ENCODE measurements at places on chromosomes 16 and 17. TPM values are rescaled to one million over a fixed set of nuclear protein-coding genes. Genes with fewer than 3 reads are reported as not detected.

GRCh38 chr16:84995663-84996062, 15.7 kb downstream of the ZDHHC7 start:
- H3K36me3 ChIP-seq: peaks cover 8% of the 10 kb centered on the region
- H3K4me3 ChIP-seq: no peak overlapping the region
- no peaks in the 10 kb centered on the region for H3K27me3 ChIP-seq

DNA sequence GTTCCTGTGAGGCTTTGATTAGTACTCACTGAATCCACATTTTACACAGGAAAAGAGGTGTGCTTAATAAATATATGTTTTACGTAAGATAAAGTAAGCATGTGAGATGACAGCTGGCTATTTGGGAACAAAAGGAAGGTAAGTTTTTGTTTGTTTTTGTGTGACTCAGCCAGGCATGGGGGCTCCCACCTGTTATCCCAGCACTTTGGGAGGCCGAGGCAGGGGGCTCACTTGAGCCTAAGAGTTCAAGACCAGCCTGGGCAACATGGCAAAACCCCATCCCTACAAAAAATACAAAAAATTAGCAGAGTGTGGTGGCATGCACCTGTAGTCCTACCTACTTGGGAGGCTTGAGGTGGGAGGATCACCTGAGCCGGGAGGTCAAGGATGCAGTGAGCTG, 17.9 kb downstream of the GPR142 start:
- no peak overlapping the region for H3K4me3 ChIP-seq
- DNase-seq: no peak

GRCh38 chr16:3195975-3196374, 8.0 kb downstream of the OR1F1 start:
- H3K27ac ChIP-seq: no peak overlapping the region
- H3K4me1 ChIP-seq: no peaks in the 10 kb centered on the region
- DNase-seq: no peak

DNA sequence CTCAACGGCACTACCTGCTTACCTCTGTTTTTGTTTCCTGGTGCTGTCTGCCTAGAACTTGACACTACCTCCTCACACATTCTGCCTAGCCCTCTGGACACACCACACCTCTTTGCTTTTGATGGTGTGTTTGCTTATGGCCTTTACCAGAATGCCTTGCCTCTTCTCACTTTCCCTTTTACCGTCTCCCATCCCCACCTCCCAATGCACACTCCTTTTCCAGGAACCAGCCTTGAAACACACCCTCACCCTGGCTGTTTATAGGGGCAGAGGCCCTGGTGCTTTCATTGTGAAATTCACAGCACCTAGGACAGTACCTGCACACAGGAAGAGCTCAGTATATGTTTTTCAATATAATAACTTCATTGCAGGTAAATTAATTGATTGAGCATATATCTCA, 56.2 kb downstream of the MAP2K6 start:
- H3K27me3 ChIP-seq: no peaks in the 10 kb centered on the region
- no peak overlapping the region for H3K27ac ChIP-seq
- DNase-seq: no peak
- no peaks in the 10 kb centered on the region for H3K36me3 ChIP-seq
- no peaks in the 10 kb centered on the region for H3K4me1 ChIP-seq
- no peak overlapping the region for H3K4me3 ChIP-seq

DNA sequence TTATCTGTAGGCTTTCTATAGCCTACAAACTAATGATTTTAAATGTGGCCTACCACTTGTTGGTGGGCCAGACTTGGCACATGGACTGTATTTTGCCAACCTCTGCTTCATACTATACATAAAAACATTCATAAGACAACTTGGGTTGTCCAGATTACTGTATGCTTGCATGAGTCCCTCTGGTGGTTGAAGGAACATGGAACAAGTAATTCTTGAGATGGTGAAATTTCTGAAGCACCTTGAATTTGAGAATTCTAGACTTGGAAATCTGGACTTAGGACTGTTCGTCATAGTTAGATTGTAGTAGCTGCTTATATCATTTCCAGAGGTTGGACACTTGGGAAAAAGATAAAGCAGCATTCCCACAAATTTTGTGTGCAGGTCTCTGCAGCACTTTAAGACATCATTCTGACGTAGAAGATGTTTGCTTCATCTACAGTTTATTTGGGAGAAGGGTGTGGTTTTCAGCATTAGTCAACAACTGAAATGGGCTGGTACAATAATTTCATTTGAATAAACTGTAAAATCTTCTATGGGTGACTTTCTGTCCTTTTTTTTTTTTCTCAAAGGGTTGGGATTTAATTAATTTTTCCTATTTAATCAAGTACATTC, 31.2 kb downstream of the NFATC3 start:
- H3K4me3 ChIP-seq: no peak overlapping the region
- no peak for DNase-seq
- no peak overlapping the region for H3K27ac ChIP-seq
- H3K4me1 ChIP-seq: no peaks in the 10 kb centered on the region
- H3K36me3 ChIP-seq: no peaks in the 10 kb centered on the region

- peak within 1 kb of the TSS; percentile 94 for H3K27ac ChIP-seq
- no peaks in the 10 kb centered on the region for H3K27me3 ChIP-seq
- peak within 1 kb of the TSS; percentile 68 for H3K4me3 ChIP-seq
- peak; percentile 91 for DNase-seq
- peaks cover 23% of the 10 kb centered on the region for H3K4me1 ChIP-seq
- no peaks in the 10 kb centered on the region for H3K36me3 ChIP-seq
Observed at GRCh38 chr17:29180034-29180787, at the start of gene MYO18A. Gene MYO18A (minus strand): TSS chr17:29180398. CDS start chr17:29166940, 13,458 bp downstream.

Gene RDM1
- total RNA-seq: not detected

Gene C17orf58
- total RNA-seq: 11.3 TPM

Gene HOXB9
- 4.0 TPM for total RNA-seq

Gene RCVRN
- total RNA-seq: 0.06 TPM

Gene UBE2Z
- 62.2 TPM for total RNA-seq

Gene HOXB6
- total RNA-seq: 6.2 TPM

Gene VWA3A
- total RNA-seq: not detected
